Activated T-cell treated with anti-CD3 and anti-CD28 coated beads, Interleukin-2, amount 50 U/mL, for 72 hours (primary cell): ENCODE measurements at places on chromosomes 11 and 22.
A peak's percentile ranks its signal among the peaks of the same experiment; 100 is the strongest.

GRCh38 chr11:122853971-122854446, 15.7 kb downstream of the CRTAM start:
- DNase-seq: peak; percentile 51

- DNase-seq: no peak
These were observed 59.0 kb downstream of the ARL14EP start for GRCh38 chr11:30381879-30382278.

DNA sequence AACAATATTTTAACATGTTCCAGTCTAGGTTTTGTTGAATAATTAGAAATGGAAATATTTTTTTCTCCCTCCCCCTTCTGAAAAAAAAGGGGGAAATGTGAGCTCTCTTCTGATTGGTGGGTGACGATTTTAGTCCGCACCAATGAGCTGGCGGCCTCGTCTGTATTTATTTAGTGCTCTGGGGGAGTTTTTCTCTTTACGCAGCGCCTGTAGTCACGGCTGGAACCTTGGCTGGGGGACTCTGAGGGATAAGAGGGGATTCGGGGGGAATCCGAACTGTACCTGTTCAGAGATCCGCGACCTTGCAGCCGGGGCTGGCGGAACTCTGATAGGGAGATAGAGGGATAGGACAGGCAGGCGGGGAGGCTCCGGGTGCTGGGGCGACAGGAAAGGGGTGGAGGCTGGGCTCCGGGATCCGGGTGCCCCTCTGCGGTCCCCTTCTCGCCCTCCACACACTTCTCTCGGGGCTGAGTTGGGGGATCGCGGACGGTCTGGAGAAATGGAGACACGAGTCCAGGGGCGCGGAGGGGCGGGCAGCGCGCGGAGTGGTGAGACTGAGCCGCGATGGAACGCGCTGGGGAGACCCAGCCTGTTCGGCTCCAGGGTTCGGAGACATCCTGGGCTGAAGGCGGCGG, 99.7 kb upstream of the HSD17B12 start:
- DNase-seq: peak; percentile 8

DNA sequence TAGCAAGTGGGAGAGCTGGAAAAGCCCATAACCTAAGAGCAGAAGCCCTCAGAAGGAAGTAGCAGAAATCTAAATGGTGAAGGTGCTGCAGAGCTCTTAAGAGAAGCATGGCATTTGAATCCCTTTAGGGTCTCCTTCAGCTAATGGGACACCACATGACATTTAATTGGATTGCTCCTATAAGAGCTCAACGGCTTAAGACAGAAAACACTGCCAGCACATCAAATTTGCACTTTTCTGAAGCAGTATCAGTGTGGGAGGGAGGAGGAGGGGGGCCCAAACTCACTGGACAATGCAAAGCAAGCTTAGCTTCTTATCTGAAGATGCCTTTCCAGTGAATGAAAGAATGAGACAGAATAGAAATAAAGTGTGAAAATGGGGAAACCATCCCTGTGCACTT, 287.9 kb upstream of the MTNR1B start:
- DNase-seq: no peak

- DNase-seq: no peak
These were observed 55.1 kb upstream of the SYT9 start for GRCh38 chr11:7196396-7197146.

- no peak for DNase-seq
These were observed 9.7 kb downstream of the PATE3 start for GRCh38 chr11:125797641-125798040.

DNA sequence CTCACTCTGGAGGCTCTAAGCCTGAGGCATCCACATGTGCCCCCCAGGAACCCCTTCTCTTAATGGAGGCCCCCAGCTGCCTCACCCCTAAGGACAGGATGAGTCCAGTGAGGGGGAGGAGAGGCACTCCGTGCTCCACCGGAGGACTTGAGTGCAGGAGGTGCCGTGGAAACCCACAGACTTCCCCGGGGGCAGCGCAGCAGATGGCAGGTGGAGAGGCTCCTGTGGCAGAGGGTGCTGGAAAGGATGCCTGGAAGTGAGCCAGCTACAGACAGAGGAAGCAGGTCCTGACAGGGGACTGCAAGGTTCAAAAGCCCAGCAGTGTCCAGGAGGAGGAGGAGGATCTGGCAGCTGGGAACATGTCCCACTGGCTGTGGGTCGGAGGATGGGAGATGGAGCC, 1384.0 kb downstream of the TBC1D22A start:
- no peak for DNase-seq

DNA sequence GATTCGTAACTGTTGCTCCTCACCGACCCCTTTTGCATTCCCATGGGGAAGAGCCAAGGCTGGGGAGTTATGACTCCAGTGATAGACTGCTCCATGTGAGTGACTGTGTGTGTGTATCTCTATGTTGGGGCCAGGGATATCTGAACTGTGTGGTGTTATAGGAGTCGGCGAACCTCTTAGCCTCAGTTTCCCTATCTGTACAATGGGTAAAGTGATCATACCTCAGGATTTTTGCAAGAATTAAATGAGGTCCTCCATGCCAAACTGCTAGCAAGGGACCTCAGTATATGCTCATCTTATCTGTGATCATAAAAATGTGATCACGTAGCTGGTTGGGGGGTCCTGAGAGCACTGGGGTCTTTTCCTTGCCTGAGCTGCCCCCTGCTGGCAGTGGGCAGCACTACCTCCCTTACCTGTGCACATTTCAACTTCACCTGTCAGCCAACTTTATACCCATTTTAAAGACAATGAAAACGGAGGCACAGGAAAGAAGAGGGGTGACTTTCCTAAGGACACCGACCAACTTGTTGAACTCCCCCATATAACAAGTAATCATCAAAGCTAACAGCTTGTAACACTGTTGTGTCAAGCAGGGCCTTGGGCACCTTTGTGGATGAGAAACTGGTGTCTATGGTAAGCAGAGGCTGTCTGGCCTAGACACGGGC, 1.4 kb upstream of the DPP3 start:
- DNase-seq: peak; percentile 34

GRCh38 chr22:43969989-43970755, 14.9 kb downstream of the SAMM50 start:
- no peak for DNase-seq

DNA sequence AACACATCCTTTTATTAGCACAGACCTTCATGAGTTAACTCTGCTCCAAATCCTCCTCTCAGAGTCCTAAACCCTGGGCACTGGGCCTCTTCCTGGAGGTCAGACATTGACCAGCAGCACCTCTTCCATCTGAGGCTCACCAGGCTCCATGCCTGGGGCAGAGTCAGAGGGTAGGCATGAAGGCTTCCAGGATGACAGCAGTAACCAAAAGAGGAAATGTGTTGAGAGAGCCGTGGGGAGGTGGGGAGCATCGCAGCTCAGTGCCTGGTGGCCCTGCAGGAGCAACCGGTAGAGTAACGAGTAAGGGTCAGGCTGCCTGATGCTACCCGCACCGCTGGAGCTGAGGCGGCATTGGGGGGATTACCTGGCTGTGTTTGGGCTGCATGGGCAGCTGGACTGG, 9.4 kb upstream of the NAV2 start:
- DNase-seq: no peak

DNA sequence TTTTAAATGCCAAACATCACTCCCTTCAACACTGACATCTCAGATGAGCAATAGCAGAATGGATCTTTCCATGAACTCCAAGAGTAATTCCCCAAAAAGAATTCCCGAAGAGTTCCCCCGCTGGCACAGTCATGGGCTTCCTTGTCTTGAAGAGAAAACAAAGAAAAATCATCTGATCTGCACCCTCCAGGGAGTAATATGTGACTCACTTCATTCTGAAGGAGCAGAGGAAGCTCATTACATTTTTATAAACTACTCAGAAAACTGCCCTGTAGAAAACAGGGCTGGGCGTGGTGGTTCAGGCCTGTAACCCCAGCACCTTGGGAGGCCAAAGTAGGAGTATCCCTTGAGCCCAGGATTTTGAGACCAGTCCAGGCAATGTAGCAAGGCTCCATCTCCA, 35.7 kb downstream of the CELSR1 start:
- DNase-seq: no peak

DNA sequence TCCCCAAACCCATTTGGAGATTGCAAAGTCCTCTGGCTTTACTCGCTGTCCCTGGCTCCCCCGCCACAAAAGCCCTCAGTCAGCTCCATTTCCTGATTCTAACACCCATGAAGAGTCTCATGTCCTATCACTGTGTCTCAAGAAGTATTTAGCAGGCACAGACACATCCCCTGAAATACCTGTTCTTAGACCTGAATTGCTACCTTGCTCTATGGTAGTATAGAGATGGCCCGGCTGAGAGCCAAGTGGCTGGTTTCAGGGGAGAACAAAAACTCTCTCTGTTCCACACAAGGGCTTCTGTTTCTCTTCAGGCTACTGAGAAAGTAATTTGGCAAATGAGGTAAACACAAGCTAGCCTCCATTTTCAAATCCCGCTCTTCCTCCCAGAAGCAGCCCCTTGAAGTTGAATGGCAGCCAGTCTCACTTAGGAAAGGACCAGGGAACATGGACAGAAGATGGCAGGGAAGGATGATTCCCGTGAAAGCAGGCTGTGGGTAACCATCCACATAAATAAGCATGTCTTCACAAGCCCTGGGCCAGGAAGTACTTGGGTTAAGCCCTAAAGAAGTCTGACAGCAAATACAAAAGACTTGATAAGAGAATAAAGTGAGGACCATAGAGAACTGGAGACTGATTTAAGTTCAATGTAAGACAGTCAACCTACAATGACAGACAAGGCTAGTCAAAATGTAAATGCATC, 137.8 kb downstream of the C11orf58 start:
- DNase-seq: no peak

GRCh38 chr22:23514322-23515038, 65.6 kb downstream of the IGLL1 start:
- DNase-seq: no peak

DNA sequence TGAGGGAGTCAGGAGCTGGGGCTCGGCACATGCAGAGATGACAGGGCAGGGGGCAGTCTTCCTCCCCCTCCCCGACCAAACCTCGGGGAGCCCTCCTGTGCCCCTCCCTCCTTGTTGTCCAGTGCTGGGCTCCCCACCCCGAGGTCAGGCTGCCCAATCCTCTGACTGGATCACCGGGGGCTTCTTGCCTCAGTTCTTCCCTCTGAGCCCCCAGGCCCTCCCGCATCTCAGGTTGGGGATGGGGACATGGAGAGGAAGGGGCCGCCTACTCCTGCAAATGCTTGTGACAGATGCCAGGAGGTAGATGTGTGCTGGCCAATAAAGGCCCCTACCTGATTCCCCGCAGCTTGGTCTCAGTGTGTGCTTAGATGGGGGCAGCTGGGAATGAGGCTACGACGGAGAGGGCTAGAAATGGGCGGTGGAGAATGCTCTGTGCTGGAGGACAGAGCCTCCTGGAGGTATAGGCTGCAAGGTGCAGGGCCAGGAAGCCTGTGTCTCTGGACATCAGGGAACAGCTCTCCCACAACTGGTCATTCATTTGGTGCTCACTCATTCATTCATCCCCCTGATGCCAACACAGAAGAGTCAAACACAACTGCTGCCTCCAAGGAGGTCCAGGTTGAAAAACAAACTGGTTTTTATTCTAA, 8.4 kb downstream of the RHBDD3 start:
- no peak for DNase-seq

GRCh38 chr22:40345815-40346184, 500 bp upstream of the ADSL start:
- peak; percentile 70 for DNase-seq

GRCh38 chr11:75481922-75482606, 43.7 kb downstream of the GDPD5 start:
- no peak for DNase-seq

GRCh38 chr11:28223994-28224393, 115.8 kb downstream of the METTL15 start:
- DNase-seq: no peak
